ENCODE measurements at places on chromosomes 2 and 18.

DNA sequence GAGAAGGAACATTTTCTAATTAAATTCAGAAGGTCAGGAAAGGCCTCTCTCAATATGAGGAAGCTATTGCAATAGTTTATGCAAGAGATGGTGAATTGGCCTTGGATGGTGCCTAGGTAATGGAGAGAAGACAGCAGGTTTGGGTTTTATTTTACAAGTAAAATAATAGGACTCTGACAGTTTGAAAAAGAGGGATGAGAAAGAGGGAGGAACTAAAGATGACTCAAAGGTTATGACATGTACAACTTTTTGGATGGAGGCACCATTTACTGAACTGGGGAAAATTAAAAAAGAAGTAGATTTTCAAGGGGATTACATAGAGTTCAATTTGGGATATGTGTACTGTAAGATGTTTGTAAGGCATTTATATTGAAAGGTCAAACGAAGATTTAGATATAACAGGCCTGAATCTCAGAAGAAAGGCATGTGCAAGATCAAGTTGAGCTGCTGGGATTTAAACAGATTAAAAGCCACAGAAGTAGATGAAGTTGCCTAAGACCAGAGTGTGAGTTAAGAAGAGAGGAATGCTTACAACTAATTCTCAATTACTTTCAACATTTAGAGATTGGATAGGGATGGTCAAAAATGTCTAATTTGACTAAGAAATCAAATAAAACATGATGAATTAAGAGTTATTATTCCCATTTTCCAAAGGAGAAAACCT lies 12.3 kb upstream of the ASNSD1 start:
- DNase-seq, result no peak

- DNase-seq, result no peak
Observed at GRCh38 chr18:77062518-77063003, 70.0 kb downstream of the MBP start.

GRCh38 chr2:104902317-104902716 lies 48.4 kb downstream of the POU3F3 start:
- no peak for DNase-seq

- no peak for DNase-seq
Observed at GRCh38 chr2:85854166-85854509, 34.7 kb downstream of the ST3GAL5 start.

DNA sequence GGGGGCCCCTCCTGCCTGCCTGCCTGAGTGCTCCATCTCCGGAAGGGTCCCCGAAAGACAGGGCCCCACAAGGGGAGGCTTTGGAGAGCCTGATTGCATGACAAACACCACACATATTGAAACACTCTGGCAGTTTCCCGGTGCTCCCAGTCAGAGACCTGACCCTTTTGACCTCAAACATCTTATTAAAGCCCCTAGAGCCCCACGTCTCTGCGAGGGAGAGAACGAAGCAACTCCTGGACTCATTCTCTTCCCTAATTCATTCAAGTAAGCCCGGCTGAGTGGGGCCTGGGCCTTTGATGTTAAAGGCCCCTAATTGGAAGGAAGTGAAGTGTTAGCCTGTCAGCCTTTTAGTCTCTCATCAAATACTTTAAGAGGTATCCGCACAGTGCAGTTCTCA lies 335.6 kb downstream of the CYRIA start:
- DNase-seq, result no peak

DNA sequence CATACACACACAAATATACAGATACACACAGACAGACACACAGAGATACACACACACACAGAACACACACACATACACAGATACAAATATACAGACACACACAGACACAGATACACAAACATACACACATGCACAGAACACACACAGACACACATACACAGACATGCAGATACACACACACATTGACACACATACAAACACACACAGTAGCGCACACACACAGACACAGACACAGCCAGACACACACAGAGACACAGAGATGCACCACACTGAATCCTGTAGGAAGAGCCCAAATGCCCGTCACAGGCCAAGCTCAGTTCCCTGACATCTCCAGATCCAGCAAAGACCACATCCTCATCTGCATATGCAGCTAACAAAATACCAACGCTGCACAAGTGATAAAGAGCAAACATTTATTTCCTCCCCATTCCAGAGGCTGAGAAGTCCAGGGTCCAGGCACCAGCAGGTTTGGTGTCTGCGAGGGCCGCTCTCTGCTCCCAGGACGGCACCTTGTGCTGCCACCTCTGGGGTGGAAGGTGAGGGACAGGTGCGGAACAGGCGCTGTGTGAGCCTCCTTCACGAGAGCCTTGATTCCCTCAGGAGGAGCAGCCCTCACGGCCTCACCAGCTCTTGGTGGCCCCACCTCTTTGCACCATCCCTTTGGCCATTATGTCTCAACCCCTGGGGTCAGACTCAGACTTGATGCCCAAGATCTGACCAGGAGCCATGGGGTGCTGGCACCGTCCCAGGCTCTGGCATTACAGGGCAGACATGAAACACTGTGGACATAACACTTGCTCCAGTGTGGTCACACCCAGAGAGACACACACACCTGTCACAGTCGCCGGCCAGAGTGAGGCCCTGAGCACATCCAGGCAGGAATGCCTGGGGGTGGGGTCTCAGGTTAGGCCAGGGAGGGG lies 108.7 kb downstream of the NDUFA10 start:
- no peak for DNase-seq

- DNase-seq, result no peak
Observed at GRCh38 chr2:38465789-38466127, 88.7 kb upstream of the ATL2 start.

DNA sequence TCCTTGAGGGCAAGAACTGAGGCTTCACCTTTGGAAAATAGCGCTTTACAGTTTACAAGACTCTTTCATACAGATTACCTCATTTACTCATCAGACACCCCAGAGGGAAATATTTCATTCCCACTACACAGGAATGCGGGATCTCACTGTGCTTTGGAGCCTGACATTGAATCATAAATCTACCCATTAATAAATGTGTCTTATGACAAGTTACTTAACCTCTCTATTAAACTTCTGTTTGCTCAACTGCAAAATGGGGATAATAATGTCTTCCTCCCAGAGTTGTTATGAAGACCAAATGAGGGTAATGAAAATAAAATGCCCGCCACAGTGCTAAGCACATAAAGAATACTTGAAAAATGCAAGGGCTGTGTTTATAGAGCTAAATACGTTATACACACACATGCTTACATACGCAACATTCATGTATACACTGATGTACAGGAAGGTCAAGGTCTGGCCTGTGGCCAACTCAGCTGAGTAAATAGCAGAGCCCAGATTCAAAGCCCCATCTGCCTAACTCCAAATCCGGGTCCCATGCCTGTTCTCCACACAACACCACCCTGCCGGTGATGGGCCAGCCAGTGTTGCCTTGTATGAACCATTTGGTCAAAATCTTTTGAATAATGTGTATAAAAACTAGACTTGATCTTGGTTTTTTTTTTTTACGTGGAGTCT lies 77.8 kb upstream of the STPG4 start:
- DNase-seq, result no peak

GRCh38 chr2:73101626-73102256 lies 11.0 kb downstream of the RAB11FIP5 start:
- no peak for DNase-seq

DNA sequence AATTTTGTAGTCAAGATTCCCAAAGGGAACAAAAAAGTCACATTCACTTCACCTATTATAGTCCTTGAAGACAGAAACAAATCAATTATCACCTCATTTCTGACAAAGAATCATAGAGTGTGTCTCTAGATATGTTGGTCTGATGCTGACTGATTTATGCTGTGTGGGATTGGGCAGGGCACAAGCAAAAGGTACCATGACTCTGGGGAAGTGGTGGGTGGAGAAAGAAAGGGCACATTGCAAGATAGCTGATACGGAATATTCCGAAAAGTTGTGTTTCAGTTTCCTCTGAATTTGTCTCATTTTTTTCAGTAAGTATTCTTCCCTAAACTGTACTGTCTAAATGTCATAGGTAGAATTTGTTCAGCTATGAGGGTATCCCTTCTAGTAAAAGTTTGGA lies 268.0 kb downstream of the MREG start:
- no peak for DNase-seq

GRCh38 chr2:138237667-138238384 lies 263.7 kb upstream of the SPOPL start:
- no peak for DNase-seq

DNA sequence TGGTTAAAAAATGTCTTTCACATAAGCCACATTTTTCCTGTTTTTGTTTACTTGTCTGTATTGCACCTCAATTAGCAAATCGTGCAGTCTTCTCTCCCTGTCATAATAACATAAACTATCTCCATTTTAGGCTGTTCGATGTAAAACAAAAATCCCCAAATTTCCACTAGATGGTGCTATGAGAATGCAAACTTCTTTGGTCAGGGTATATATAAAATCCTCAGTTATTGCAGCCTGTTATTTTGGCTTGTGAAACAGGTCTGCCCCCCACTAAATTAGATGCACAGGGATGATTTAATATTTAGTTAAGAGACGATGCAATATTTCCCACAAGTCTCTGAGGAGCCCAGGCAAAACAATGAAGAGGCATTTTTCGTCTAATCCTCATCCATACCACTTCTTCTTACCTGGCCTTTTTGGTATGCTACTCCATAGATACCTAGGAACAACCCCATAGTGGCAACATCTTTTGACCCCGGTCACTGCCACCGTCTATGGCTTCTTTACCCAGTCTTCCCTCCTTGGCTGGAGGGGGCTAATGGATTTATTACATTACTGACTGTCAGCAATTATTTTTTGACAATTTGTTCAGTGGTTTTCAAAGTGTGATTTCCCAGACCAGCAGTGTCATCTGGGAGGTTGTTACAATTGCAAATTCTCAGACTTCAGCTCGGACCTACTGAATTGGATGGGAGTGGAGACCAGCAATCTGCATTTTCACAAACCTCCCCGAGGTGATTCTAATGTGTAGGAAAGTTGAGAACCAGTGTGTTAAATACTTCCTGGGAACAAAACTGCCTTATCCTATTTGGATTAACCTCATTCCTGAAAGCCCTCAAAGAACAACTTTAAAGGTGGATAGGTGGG lies 117.4 kb upstream of the CWC22 start:
- DNase-seq, result no peak

DNA sequence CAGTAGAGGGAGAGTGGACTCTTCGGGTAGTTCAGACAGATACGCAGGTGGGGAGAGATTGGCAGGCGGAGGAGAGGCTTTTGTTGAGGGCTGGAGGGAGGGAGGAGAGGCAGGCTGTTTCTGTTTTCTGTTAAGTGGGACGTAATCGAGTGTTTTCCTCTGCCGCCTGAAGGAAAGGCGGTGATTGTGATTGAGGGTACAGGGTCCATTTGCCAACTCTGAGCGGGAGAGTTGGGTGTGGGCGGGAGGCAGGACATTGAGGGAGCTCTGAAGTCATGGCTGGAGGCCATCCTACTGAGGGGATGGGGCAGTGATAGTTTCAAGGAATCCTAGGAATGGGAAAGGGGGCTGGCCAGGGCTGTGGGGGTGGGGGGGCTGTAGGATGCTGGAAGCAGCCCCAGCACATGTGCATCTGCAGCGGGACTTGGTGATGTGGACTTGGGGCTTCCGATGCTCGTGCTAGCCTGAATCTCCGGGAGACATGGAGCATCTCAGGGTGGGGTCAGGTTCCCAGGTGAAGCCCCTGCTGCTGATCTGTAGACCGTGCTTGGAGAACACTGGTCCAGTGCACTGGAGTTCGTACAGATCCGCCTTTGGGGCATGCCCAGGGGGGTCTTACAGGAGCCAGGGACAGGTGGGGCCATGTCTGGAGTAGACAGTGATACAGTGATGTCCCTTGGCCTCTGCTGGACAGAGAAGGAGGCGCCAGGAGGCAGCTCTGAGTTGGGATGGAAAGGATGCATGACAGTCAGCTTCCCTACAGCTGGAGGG lies 167.5 kb downstream of the AGAP1 start:
- no peak for DNase-seq

DNA sequence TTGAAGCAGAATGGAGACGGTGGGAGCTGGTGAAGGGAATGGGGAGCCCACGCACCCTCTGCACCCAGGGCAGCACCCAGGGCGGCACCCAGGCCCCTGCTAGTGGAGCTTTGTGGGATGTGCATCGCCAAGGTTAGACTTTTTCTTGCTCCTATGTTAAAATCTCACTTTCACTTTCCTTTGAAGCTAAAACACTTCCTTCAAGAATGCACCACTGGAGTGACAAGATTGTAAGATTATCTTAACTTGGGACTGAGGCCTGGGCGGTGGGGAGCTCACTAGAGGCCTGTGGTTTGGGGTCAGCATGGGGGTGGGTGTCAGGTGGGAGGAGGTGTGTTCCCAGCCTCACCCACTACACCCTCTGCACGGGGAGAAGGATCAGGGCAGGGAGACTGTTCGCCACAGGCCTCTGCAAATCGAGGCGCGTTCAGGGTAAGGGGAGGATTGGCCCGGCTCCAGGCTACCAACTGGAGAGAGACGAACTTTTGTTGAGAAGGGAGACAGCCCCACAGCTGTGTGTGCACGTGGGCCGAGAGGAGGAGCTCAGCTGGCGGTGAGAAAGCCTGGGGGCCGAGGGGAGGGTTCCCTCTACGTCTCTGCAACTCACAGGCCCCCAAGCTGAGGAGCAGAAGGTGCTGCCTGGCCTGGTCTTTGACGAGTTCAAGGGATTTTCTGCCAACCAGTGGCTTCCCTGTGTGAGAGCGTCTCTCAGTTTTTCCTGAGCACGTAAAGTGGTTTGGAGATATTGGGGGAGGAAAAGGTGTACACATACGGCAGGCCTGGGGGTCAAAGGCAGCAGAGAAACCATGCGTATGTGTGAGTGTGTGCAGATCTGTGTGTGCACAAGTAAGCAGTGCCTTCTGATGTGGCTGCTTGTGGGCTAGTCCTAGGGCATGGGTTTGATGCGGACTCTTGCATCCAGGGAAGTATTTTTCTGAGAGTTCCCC lies 147.7 kb downstream of the KLHL29 start:
- no peak for DNase-seq

DNA sequence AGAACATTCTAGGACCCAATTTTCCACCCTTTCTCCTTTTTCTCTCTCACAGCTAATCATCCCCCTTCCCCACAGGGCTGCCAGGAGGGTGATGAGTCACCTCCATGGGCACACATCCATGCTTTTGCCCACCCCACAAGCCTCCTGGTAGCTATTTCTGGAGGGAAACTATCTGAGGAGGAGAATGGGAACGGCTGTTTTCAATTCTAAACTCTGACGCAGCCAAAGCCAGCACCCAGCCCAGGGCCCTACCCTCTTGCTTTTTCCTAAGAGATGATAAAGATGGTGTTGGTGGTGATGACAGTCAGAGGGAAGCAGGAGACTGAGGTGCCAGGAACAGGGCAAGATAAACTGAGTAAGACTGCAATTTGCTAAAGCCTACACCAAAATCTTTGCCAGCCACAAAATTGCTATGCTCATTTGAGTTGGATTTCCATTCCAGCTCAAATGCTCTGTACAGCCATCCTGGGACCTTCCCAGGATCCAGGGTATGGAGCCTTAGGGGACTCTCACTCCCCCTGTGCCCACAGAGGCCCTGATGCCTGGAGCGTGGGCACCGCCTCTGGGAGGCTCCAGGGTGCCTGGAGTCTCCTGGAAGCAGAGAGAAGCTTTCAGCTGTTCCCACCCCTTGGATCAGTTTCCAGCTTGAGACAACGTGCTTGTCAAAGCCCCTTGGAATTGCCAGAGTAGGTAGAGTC lies 62.0 kb upstream of the FZD7 start:
- DNase-seq, result no peak
